ENCODE measurements at places on chromosomes 5 and 9. TPM values are rescaled to one million over a fixed set of nuclear protein-coding genes. Genes with fewer than 3 reads are reported as not detected.

DNA sequence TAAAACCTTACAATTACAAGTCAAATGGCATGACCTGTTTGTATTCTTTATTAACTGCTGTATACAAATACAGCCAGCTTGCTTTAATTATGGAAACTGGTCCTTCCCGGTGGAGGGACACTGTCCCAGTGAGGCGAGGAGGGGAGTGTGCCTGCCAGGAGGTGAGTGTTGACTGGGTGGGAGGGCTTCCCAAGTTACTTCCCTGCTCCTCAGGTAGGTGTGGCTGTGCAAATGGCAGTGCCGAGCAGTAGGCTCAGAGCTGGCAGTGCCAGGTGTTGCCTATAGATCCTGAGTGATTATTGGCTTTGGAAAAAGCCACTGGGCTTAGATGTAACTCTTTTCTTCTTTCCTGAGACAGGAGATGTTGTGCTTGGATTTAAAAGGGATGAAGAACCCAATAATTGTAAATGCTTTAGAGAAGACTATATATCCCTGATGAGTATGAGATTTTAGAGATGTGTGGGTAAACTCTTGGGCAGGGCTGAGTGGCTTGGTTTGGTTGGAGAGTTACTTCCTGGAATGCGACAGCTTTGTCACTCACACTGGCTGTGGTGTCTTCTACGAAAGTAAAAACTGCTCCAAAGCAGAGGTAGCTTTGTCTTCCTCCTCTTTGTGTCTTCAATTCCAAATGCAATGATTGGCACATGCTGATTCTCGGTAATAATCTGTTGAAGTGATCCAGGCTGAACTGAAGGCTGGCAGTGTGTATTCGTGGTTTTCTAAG lies 43.7 kb downstream of the GLRX start:
- no peak for DNase-seq

DNA sequence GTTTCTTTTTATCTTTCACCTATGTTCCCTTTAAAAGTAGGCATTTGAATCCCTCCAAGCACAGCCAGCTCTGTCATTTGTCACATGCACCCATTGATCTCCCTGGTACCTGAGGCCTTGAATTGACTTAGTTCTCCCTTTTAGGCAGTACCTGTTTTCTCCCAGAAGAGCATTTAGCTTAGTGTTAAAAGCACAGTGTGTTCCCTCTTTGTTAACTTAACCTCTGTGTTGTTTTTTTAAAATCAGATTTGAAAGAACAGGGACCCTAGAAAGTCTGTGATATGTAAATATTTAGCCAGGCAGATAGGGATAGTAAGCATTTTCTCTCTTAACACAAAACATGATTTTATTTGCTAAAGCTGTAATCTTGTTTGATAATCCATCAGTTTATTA lies 113.8 kb upstream of the SPATA31D4 start:
- DNase-seq: no peak

- DNase-seq: no peak
Measured at GRCh38 chr9:69847491-69847890, 26.9 kb downstream of the CFAP95 start.

Gene RAD23B
- 146 TPM for total RNA-seq

- DNase-seq: no peak
Measured at GRCh38 chr9:5354184-5354583, 14.5 kb upstream of the RLN1 start.

GRCh38 chr9:96203867-96204501 lies 98.0 kb downstream of the HSD17B3 start:
- DNase-seq: no peak

DNA sequence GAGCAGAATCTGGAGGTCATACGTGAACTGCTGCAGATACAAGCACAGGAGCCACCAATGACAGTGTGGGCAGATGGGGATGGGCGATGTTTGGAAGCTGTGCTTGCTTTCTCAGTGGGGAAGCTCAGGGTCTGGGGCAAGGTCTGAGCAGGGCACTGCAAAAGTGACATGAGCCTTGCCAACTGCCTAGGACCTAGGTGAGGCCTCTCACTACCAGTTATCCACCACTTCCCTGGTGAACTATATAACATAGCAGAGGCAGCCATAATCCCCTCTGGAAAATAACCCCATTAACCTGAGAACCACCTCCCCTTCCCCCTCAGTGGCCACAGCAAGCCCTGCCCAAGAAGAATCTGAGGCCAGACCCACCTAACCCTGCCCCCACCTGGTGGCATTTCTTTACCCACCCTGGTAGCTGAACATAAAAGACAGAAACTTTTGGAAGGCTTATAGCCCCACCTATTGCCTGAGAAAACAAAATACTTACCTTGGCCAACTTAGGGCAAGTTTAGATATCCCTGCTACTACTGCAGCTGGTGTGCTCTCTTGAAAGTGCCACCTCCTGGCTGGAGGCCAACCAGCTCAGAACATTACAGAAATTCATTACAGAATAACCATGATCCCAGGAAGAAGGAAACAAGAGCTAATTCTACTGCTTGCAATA lies 18.8 kb upstream of the SPEF2 start:
- peak; percentile 62 for DNase-seq

- DNase-seq: no peak
Measured at GRCh38 chr5:113404269-113404668, 30.5 kb downstream of the TSSK1B start.

DNA sequence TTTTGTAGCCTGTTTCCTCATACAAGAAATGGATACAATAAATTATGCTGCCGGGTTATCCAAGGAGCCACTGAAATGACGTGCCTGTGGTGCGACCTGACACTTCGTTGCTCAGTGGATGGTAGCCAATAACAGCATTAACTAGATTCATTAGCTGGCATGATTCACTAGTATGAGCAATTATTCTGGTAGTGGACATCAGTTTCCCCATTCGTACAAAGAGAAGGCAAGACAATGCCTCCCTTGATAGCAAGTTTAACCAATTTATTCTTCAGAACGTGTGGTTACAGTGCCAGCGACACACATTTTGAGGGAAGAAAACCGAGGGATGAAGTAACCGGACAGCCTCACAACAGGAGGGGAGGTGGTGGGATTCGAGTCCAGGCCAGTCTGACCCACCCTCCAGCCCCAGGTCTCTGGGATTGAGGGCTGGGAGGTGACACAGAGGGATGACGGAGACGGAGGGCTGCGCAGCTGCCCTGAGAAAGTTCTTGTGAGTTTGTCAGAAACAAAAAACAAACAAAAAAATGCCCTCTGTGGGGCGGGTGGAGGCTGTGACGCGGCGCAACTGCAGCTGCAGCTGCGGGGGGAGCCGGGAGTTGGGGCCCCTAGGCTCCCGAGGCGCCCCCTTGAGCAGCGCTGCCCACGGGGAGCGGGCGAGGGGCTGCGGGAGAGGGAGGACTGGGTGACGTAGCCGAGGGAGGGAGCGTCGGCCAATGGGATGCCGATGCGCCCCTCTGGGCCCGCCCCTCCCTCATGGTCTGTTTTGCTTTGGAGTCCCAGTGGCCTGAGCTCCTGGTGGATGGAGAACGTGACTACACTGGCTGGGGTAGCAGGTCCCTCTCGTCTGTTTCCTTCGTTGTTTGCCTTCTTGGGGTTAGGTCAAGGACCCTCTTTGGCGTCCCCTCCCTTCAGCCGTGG lies 10.9 kb downstream of the LHX2 start:
- DNase-seq: no peak

Gene S100Z
- not detected for total RNA-seq

DNA sequence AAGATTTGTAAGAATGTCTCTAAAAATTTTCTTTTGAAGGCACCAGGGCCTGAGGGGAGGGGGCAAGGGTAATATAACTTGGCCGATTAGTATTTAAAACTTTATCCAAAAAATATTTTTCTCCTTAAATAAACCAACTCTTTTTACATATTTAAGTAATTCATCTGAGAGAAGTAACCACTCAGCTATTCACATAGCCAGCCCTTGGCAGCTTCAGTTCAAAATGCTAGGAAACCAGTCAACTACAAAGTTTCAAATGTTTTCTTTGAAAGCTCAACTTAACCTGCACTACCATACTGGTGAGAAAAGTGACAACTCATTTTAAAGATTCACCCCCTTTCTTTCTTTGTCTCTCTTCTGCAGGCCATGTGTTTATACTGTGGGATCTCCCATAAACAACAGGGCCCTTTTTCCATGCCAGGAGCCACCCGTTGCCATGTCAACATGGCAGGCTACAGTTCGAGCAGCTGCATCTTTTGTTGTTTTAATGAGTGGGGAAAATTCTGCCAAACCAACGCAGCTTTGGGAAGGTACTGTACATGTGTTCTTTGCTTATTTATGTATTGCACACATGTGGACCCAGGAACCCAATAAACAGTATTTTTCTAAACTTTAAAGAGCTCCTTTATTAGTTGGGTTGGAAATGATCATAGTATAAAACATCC lies 46.3 kb downstream of the AOPEP start:
- DNase-seq: no peak

GRCh38 chr9:137320555-137321384 lies 18.7 kb upstream of the NRARP start:
- DNase-seq: no peak

DNA sequence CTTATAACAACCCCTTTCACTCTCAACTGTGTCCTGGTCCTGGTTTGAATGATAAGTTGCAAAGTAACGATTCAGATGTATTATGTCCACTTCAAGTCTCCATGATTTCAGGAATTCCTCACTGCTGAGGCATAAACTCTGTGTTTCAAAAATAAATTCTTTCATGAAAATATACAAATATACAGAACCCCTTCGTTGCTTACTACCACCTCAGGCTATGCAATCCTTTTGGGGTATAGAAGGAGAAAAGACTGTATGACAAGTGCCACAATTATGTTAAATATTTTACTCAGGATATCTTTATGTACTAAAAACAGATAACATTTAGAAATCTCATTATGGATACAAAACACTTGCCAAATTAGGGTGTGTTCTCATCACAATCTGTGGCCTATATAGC lies 190.7 kb downstream of the KCTD16 start:
- DNase-seq: no peak

GRCh38 chr5:27788184-27788583 lies 749.8 kb upstream of the CDH9 start:
- DNase-seq: no peak

GRCh38 chr5:11602298-11602697 lies 301.9 kb downstream of the CTNND2 start:
- no peak for DNase-seq

DNA sequence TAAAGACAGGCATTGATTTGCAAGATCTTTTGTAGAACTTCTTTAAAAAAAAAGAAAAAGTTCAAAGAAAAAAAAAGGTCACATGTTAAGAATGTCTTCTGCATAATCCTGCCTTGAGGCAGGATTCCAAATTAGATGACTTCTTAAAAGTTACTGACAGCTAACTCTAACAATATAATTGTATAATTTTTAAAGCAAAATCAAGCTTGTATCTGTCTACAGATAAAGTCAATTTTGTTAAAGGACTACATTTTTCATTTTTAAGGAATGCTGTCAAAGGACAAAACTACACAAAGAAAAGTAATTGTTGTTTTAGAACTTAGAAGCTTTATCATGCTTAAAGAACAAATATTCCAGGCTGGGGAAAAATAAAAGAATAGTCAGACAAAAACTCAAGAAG lies 57.8 kb downstream of the MPDZ start:
- DNase-seq: no peak

Gene GRM6
- not detected for total RNA-seq

- DNase-seq: no peak
Measured at GRCh38 chr9:113350937-113351336, 1.6 kb downstream of the BSPRY start.

Gene GARIN3
- not detected for total RNA-seq

GRCh38 chr5:139468421-139468931 lies 2.3 kb upstream of the SMIM33 start:
- no peak for DNase-seq

Gene GDNF
- 1.6 TPM for total RNA-seq

GRCh38 chr9:128061275-128061960 lies 5.7 kb downstream of the NAIF1 start:
- no peak for DNase-seq

Gene CORO2A
- total RNA-seq: 68.1 TPM

Gene WDR38
- total RNA-seq: not detected

All from colonic mucosa (tissue), 4 donors.